ENCODE measurements at places on chromosomes 7 and 10.
A peak's percentile ranks its signal among the peaks of the same experiment; 100 is the strongest.

GRCh38 chr7:102404005-102404861, 8.1 kb downstream of the PRKRIP1 start:
- no peak for DNase-seq

DNA sequence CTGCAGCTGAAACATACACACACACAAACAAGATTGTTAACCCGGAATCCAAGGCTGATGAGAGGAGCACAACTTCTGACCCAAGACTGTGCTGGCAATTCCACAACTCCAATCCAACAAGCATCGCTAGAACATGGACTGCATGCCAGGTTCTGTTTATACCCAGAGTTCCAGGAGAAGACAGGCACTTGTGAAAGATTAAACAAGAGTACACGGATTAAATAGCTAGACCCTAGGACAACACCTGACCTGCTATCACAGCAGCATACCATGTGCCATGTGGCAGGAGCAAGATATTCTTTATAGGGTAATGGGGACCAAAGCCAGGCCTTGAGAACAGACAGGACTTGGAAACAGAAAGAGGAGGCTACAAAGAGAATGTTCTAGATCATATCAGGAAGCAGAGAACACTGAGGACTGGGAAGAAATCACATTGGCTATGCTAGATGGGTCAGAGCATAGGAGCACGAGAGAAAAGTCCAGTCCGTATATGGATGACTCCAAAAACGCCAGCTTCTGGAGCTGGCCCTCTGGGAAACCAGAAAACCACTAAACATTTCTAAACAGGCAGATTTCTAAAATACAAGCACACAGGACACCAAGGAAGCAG, 83.7 kb upstream of the ATP6V0A4 start:
- DNase-seq, result no peak

GRCh38 chr7:30548845-30549244, 44.2 kb upstream of the GGCT start:
- no peak for DNase-seq

- no peak for DNase-seq
These were observed 50.5 kb upstream of the COBL start for GRCh38 chr7:51366930-51367613.

DNA sequence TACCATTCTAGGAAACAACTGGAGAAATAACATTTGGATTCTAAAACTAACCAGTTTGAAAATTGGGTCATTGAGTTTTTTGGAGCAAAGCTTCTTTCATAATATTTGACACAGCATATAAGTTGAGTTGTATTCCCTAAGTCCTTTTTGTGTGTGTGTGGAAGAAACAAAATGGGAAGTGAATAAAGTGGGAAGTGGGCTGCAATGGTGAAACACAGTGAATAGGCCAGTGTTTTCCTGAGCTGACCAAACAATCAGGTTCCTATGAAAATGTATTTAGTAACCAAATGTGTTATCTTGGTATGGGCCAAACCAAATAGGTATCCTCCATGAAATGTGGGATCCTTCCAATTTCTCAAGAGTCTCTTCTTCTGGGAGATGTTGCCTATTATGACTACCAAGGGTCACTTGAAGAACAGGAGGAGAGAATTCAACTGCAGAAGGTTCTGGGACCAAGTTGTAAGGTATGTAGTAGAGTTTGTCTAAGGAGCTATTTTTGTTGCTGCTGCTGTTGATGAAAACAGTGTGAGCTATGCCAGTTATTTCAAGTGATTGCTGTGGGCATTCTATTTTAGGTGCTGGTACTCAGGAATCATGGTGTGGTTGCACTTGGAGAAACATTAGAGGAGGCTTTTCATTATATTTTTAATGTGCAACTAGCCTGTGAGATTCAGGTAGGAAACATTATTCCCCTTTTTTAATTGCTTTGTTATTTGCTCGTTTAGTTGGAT, 88.3 kb upstream of the MXI1 start:
- no peak for DNase-seq

DNA sequence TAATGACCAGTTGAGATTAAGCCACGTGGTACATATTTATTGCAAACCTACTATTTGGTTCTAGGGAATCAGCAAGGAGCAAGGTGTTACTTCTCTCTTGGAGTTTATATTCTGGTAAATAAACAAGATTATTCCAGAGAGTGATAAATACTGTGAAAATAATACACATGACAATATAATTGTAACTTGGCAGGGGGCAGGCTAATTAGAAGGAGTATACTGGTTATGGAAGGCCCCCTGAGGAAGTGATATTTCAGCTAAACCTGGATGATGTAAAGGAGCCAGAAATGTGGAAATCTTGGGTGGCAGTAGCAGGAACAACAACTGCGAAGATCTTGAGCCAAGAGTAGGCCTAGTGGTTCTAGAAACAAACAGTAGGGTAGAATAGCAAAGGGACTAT, 111.8 kb downstream of the SDK1 start:
- no peak for DNase-seq

DNA sequence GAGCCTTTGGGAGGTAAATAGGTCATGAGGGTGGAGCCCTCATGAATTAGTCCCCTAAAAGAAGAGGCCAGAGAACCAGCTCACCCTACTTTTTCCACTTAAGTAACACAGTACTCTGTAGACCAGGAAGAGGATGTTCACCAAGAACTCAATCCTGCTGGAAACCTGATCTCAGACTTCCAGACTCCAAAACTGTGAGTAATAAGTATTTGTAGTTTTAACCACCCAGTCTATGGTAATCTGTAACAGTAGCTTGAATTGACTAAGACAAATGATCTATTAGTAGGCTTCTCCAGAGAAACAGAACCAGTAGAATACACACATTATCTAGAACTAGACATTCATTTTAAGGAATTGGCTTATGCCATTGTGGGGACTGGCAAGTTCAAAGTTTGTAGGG, 51.5 kb downstream of the ANKMY2 start:
- DNase-seq, result no peak

DNA sequence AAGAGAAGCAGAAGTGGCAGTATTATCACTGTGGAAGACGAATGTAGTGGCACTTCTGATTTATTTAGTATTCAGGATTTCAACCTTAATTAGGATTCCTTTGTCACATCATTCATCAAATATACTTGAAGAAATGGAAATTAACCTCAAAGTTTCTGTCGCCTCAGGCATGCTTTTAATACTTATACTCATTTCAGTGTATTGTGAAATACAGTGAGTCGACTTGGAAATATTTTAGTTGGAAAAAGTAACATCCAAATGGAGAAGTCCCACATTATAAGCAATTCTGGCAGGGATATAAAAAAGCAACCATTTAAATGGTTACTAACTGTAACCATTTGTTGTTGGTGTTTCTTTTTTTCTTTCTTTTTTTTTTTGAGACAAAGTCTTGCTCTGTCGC, 648.8 kb downstream of the ARL4A start:
- DNase-seq, result no peak

DNA sequence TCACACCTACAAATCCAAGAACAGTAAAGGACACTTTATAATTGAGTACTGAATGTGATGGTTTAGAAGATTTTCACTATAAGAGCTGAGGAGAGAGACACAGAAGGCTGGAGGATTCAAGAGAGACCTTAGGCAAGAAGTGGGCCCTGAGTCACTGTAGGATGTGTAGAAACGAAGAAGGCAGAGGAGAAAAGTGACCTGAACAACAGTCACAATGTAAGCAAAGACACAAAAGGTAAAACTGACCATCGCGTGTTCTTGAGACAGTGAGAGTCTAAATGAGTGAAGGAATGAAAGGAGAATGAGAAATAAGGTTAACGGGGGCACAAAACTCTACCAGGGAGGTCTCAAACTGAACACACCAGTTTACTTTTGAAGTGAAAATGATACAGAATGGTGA, 298.2 kb upstream of the LRGUK start:
- no peak for DNase-seq

GRCh38 chr7:111711426-111712065, 149.3 kb upstream of the IMMP2L start:
- DNase-seq, result no peak

- DNase-seq, result peak; percentile 50
These were observed 70.8 kb downstream of the OAT start for GRCh38 chr10:124347956-124348355.
